ENCODE measurements at places on chromosomes 6 and 20.

- DNase-seq, result no peak
Measured at GRCh38 chr6:3405679-3406078, 51.2 kb downstream of the SLC22A23 start.

DNA sequence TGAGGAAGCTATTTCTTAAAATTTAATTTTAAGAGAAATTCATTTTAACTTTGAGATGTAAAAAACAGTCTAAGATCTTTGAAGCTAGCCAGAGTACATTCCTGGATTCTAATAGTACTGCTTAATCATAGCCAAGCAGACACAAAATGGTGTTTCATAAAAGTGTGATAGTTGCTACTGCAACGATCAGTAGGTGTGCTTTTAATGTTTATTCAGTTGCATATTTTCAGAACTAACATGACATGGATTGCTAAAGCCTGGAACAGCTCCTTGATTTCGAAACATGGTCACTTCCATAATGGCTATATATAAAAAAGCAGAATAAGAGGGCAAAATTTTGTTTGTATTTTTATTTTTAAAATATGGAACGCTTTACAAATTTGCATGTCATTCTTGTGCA lies 35.5 kb downstream of the SESN1 start:
- no peak for DNase-seq

DNA sequence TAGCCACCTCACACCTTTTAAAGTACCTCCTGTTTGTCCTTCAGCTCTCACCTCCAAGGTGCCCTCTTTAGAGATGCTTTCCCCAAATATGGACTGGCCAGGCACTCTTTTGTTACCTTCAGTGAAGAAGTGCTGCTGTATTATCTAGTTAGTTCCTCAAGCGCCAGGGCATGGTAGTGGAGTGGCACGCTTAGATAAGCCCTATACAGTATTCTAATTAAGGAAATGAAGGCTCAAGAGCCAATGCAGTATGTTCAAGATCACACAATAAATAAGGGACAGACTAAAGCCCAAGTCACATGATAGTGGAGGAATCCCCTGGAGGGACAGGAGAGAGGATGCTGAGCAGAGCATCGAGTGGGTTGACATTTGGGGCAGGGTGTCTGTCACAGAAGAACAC lies 28.5 kb upstream of the GFOD1 start:
- no peak for DNase-seq

GRCh38 chr6:94414041-94414440 lies 994.7 kb upstream of the EPHA7 start:
- DNase-seq, result no peak

- no peak for DNase-seq
Measured at GRCh38 chr6:75246386-75246785, 2.8 kb upstream of the COX7A2 start.

GRCh38 chr6:158817728-158818580 lies 1.2 kb downstream of the EZR start:
- DNase-seq, result peak; percentile 80

GRCh38 chr20:20213526-20214121 lies 154.3 kb upstream of the INSM1 start:
- DNase-seq, result peak; percentile 10

- no peak for DNase-seq
Measured at GRCh38 chr6:158283304-158283980, 28.8 kb upstream of the TULP4 start.

DNA sequence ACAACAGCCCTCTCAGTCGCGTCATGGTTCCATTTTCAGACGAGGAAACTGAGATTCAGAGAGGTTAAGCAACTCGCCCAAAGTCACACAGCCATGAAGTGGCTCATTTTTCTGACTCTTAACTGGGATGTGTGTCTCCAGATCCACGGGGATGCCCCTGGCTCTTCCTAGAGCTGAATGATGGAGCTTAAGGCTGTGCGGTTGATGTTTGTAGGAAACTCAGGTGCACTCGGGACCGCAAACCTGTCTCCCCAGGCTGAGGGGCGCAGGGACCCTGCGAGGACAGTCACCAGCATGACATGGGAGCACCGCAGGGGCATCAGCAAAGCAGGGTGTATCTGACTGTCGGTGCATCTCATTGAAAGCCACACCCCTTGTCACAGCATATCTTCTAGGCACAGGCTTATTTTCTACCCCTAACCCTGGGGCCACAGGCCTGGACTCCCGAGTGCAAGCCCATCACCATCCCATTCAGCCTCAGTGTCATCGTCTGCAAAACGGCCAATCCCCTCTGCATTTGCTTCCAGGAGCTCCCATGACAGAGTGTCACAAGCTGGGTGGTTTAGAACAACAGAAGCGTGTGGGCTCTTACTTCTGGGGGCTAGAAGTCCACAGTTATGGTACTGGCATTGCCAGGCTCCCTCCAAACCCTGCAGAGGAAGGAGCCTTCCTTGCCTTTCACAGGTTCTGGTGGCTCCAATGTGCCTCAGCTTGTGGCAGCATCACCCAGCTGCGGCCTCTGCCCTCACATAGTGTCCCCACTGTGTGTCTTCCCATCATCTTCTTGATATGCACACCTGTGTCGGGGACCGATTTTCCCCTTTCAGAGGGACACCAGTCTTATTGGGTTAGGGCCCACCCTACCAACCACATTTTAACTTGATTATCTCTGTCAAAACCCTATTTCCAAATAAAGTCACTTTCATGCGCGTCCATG lies 9.9 kb upstream of the ARHGAP40 start:
- DNase-seq, result no peak

DNA sequence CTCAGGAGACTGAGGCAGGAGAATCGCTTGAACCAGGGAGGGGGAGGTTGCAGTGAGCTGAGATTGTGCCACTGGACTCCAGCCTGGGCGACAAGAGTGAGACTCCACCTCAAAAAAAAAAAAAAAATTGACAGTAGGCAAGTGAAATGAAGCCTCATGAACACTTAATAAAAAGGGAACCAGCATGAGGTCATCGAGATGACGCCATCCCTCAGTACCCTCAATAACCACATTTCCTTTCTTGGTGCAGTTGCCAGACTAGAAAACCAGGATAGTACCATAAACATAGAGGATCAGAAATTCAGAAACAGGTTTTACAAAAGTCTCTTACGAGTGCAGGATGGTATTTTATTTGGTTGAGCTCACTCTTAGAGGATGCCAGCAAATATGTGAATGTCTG lies 584.1 kb downstream of the MAFB start:
- DNase-seq, result no peak

GRCh38 chr6:168163096-168163731 lies 84.2 kb upstream of the FRMD1 start:
- DNase-seq, result peak; percentile 34

DNA sequence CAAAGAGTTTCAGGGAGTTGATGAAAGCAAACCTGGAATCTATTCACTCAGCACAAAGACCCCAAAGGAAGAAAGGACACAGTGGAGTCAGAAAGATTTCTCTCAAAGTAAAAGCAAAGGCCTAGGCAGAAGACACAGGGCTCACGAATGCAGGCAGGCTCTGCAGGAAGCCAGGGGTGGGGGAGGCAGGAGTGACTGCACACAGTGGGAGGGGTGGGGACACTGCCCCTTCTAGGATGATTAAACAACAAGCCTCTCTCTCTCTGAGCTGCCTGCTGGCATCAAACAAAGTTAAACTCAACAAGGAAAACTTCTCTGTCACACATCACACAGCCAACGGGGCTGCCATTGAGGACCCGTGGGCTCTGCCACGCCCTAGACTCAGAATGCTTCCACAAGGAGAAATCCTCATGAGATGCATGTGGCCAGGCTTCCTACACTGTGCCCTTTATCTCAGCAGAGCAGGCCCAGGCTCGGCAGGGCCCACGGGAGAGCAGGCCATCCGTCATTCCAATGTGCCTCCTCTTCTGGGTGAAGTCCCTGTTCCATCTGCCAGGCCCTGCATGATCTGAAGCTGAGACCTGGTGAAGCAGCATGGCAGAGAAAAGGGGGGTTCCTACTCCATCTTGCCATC lies 70.1 kb downstream of the RAMACL start:
- DNase-seq, result no peak

- no peak for DNase-seq
Measured at GRCh38 chr6:30778001-30778635, 33.8 kb upstream of the IER3 start.

DNA sequence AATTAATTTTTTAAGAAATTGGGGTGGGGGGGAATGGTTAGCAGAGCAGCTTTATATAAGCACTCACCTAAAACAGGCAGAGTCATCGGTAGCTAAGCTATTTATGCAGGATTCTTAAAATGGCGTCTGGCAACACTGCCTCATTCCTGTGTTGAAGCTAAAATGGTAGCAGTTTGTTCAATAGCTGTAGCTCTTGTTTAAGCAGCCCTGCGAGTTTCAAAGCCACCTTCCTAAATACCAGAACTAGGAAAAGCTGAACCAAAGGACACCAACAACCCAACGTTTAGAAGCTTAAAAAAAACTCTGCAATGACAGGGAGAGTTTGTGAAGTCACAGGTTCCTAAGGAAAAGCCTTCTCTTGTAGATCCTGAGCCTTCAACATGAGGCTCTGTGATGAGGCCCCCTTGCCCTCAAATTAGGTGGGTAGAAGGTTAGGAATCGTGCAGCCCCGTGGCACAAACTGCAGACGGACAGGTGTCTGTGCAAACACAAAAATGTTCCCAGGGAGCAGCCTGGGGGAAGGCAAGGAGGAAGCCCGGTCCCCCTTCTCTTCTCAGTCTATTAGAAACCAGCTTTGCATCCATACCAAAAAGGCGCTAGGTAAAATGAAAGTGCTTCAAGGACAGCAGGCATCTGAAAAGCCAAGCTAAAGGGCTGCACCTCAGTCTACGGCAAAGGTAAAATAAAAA lies 4.7 kb downstream of the ZMYND8 start:
- DNase-seq, result peak; percentile 70

GRCh38 chr6:56433119-56433518 lies 185.7 kb upstream of the COL21A1 start:
- DNase-seq, result no peak

DNA sequence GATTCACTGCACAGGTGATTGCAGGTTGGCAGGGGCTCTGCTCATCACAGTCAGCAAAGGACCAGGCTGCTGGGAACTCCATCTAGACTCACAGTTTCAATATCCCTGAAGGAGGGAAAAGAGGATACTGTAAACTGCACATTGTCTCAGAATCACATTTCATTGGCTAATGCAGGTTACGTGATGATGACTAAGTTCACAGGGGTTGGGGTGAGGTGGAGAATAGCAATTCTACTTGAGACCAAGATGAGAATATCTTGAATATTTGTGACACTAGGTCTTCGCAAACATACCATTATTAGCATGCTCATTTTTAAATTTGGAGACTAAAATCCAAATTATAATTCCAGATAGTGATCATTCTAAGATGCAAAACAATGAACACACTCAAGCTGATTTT lies 208.5 kb upstream of the CITED2 start:
- no peak for DNase-seq

GRCh38 chr6:127561660-127562059 lies 15.3 kb upstream of the C6orf58 start:
- DNase-seq, result no peak

DNA sequence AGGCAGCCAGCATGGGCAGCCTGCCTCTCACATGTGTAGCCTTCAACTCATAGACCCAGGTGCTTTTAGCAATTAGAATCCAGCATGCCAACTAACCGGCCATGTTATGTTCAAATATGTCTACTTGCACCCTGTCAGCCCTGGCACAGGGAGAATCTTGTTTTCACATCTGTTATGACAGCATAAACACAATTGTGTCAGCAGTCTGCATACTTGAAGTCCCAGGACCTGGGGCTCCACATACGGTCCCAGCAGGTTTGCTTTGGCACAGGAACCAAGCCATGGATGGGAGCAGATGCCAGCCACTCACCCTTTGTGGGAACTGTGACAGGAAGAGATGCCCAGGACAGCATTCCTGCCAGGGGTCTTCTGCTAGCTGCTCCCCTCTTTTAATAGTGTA lies 67.2 kb upstream of the SYNDIG1 start:
- no peak for DNase-seq

GRCh38 chr6:162200041-162200440 lies 527.5 kb downstream of the PRKN start:
- DNase-seq, result no peak

DNA sequence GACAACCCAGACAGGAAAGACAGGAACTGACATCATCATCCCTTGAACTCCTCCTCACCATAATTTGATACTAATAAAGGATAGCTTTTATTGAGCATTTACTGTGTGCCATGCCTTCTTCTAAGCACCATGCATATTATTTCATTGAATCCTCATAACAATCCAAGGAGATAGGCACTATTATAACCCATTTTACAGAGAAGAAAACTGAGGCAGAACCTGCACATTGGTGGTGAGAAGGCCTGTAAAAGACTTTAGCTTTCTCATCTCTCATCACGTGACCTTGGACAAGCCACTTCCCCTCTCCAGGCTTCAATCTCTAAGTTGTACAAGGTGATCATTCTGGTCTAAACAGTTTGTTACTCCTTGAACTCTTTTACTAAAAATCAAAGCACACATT lies 34.5 kb upstream of the PREX1 start:
- no peak for DNase-seq

DNA sequence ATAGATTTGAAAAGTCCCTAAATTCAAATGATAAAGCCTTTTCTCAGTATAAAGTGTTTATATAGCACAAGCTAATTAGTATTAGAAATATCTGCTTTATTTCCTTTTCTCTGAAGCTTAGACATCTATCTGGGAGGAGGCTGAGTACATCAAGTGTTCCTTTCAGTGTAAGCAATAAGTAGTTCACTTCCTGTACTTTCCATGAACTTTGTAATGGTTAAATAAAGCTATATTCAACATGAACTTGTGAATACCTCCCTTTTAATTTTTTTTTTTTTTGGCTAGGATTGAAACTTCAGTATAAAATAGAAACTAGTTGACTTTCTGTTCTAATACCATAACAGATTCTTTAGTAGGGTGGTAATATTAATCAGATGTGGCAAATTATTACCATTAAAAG lies 190.9 kb downstream of the CENPW start:
- DNase-seq, result no peak

DNA sequence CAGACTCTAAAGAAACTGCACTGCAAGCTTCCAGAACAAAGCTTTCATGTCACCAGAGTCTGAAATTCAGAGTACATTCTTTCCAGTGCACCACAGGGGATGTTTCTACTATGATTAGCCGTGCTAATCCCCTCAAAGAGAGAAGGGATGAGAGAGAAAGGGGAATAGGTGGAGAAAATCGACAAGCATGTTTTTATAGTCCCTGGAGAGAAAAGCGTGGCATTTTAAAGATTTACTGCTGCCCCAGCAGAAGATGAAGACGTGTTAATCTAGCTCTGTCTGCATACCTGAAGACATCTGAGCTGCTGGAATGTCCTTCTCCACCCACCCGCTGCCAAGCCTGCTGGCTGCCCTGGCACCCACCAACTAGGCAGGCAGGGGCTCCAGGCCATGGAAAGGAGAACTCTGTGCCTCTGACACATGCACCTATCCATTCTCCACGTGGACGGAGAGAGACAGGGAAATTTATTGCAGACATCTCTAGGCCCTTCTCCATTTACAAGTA lies 4.1 kb downstream of the MYLK4 start:
- no peak for DNase-seq

DNA sequence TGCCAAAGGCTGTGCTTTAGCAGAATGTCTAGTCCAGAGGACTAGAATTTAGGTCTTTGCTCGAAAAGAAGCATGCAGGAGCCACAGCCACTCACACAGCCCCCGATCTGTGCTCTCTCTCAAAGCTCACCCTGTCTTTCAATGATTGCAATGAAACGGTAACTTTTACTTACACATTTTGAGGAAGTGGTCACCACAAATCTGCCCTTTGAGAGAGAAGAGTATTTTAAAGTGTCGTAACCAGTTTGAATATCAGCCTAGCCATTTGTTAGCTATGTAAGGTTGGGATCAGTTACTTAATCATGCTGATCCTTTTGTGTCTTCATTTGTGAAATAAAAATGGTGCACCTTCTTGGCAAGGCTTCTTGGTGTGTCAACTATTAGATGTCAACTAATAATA lies 209.0 kb downstream of the TFAP2A start:
- DNase-seq, result no peak
